ENCODE measurements at places on chromosomes 7 and 10. TPM values are rescaled to one million over a fixed set of nuclear protein-coding genes. Genes with fewer than 3 reads are reported as not detected.
A peak's percentile ranks its signal among the peaks of the same experiment; 100 is the strongest.

DNA sequence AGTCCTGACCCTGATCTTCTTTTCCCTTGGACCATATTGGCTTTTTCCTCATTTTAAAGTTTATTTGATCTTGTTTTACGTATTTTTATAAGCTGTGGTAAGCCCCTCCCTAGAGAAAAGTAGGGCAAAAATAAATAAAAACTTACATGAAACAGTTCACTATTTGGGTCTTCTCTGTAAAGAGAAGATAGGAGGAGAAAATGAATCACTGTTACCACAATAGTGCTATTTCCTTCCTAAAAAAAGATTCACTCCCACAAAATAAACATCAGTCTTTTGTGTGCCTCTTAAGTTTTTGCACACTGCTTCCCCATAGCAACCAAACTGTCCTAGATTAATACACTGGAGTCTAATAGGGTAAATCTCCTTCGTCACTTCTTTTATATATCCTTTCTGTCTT, 1.4 kb upstream of the SVIL start:
- DNase-seq: no peak
- H3K27me3 ChIP-seq: no peaks in the 10 kb centered on the region
- H3K4me1 ChIP-seq: peaks cover 23% of the 10 kb centered on the region

GRCh38 chr10:114307731-114308130, 68.7 kb downstream of the VWA2 start:
- H3K36me3 ChIP-seq: no peaks in the 10 kb centered on the region
- no peak overlapping the region for H3K27ac ChIP-seq
- peaks cover 13% of the 10 kb centered on the region for H3K4me1 ChIP-seq
- DNase-seq: no peak
- H3K4me3 ChIP-seq: no peak overlapping the region

- H3K36me3 ChIP-seq: no peaks in the 10 kb centered on the region
- H3K27me3 ChIP-seq: no peaks in the 10 kb centered on the region
- no peak for DNase-seq
- H3K27ac ChIP-seq: peak overlapping the region; percentile 89
- peaks cover 59% of the 10 kb centered on the region for H3K4me1 ChIP-seq
- H3K4me3 ChIP-seq: no peak overlapping the region
These were observed 30.6 kb downstream of the SMNDC1 start for GRCh38 chr10:110274072-110274627.

DNA sequence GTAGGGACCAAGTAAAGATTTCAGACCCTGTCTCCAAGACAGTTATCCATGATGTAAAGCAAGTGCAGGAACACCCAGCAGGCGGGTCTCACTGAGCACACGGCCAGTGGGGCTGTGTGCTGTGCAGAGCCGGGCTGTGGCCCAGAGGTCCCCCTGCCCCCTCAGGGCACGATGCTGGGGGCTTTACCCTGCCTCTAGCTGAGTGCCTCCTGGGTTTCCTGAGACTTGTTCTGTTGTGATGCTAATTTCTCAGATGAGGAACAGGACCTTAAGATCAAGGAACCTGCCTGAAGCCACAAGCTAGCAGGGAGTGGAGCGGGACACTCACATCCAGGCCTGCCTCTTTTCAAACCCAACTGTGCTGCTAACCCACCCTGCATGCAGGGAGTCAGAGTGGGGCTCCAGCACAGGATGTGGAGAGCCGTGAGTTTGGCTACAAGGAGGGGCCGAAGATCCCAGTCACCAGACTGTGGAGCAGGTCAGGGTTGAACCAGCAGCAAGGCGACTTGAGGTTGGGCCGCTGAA, 76.1 kb upstream of the LYZL2 start:
- H3K27me3 ChIP-seq: no peaks in the 10 kb centered on the region
- no peak overlapping the region for H3K27ac ChIP-seq
- H3K4me1 ChIP-seq: no peaks in the 10 kb centered on the region
- no peak for DNase-seq
- H3K4me3 ChIP-seq: no peak overlapping the region
- H3K36me3 ChIP-seq: no peaks in the 10 kb centered on the region

- no peak overlapping the region for H3K4me3 ChIP-seq
- H3K27ac ChIP-seq: peak overlapping the region; percentile 75
- no peak for DNase-seq
- H3K36me3 ChIP-seq: no peaks in the 10 kb centered on the region
These were observed 177.3 kb upstream of the ZNF32 start for GRCh38 chr10:43825984-43826383.

DNA sequence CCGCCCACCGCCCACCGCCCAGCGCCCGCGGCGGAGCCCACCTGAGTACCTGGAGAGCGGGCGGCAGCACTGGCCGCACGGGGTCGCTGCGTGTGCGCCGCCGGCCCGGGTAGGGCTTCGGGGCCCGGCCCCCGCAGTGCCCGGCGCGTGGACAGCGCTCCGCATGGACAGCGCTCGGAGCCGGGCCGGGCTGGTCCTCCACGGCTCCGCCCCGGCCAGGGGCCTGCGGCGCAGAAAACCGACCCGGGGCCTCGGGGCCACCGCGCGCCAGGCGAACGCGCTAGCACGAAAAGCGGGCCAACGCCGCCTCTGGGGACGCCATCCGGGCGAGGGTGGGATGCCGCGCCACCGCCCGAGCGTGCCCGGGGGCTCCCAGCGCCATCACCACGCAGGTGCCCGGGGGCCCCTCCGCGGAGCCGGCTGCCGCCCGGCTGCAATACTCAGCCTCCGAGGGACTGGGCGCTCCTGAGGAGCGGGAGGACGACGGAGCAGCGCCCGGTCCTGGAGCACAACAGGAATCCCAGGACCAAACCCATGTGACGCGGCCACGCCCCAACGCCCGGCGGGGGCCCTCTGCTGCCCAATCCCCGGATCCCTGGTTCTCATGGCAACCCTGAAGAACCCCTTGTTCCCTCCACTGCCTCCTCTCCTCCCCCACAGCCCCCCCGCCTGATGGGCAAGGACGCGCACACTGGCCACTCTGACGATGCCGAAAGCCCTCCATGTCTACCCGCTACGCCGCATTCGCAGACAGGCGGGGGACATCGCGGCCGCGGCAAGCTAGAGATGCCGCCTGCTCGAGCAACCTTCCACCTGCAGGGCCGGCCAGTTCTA, at the start of gene GRB10:
Gene GRB10, minus strand, starts transcription at position 522 of the 834 bp plus-strand sequence. CDS start 50,574 bp downstream, outside the sequence.
- no peaks in the 10 kb centered on the region for H3K27me3 ChIP-seq
- H3K4me1 ChIP-seq: peaks cover 51% of the 10 kb centered on the region
- H3K36me3 ChIP-seq: no peaks in the 10 kb centered on the region
- H3K27ac ChIP-seq: no peak within 1 kb of the TSS
- DNase-seq: no peak

DNA sequence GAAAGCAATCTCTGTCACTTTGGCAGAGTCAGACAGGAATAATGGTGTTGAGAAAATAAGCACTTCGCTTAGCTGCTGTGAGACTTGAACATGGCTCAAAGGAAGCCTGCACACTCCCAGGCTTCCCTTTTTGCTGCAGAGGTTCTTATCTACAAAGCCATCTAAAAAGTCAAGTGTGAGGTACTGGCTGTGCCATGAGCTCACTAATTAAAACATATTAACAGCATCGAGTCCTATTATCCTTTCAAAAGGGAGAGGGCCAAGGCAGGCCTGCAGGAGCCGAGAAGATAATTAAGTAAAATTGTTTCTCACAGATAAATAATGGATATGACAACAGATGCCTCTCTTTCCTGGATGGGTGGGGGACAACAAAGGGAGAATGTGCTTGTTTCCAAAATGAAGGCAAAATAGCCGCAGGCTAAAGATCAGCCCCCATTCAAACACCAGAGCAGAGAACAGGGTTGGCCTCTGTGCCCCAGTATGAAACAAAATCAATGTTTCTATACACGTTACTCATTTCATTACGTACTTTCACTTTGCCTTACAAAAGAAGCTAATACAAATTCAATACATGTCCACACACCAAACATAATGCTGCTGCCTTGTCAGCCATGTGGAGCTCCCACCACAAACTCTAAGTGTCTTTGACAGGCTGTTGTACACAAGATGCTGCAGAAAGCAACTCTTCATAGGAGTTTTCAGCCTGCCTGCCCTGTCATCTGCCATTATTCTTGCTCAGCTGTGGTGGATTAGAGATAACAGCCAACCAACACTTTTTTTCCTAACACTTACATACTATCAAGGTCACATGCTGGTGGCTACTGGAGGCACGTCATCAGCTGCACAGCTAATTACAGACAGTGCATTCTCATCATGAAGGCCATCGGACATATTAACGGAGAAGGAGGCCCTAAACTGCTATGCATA, 55.3 kb downstream of the ELAPOR2 start:
- no peaks in the 10 kb centered on the region for H3K27me3 ChIP-seq
- H3K4me1 ChIP-seq: peaks cover 23% of the 10 kb centered on the region
- DNase-seq: no peak
- H3K27ac ChIP-seq: no peak overlapping the region

DNA sequence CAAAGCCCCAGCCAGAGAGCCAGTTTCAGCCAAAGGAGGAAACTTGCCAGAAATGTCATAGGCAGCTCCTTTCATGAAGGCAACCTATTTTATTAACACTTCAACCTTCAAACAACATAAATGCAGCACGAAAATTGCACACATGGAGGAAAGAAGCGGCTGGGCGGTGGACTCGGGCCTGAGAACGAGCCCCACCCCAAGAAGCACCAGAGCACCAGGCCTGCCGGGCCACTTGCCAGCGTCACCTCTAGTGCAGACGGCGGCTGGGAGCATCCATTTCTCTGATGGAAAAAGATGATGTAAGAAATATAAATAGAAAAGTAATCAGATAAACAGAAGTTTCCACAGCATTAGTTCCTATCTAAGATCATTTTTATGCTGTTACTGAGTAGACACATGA, 100.0 kb downstream of the TCERG1L start:
- no peaks in the 10 kb centered on the region for H3K36me3 ChIP-seq
- H3K27me3 ChIP-seq: peaks cover 8% of the 10 kb centered on the region
- no peak overlapping the region for H3K27ac ChIP-seq
- DNase-seq: no peak
- no peaks in the 10 kb centered on the region for H3K4me1 ChIP-seq

DNA sequence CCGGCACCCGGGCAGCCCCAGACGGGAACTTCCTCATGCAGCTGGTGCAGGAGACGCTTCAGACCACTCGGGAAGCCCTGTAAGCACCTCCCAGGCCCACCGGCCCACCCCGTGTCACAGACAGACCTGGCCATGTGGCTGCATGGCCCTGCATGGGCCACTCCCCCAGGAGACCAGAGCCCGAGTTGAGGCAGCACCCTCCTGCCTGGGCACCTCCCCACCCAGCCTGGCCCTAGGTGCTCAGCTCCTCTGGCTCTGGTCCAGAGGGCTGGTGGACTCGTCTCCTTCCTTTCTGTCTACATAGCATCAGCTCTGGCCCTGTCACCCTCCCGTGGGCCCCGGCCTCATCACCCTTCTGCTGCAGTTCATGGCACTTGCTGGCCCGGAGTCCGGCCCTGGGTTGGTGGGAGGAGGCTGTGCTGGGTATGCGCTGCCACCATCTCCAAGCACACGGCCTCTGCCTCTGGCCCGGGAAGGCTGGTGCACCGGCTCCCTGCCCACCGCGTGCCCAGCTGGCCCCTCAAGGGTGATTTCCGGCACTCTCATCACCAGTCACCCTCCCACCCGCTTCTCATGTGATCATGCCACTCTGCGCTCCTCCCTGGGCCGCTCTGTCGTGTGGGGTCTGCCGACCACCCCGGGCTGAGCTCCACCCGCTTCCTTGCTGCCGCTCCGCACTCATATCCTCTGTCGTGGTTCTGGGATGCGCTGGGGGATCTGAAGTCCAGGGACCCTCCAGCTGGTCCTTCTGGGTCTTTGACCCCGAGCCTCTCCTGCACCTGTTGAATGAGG, 53.1 kb upstream of the DPYSL4 start:
- H3K27me3 ChIP-seq: no peaks in the 10 kb centered on the region
- H3K36me3 ChIP-seq: no peaks in the 10 kb centered on the region
- H3K4me3 ChIP-seq: no peak overlapping the region
- H3K27ac ChIP-seq: no peak overlapping the region
- no peaks in the 10 kb centered on the region for H3K4me1 ChIP-seq

DNA sequence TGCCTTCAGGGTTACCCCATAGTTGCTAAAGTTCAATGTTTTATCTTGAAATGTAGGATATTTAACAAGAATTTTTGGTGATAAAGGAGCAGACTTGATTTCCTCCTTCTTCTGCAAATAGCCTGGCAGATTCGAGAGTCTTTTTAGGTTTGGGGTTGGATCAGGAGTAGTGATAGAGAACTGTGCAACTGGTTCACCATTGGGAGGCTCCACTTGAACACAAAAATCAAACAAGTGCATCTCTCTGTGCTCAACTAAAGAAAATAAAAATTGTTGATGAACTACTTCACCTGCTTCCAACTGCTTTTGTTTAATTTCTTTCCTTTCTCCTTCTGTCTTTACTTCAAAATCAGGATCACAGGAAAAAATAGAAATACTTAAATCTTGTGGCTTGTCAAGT, 58.5 kb downstream of the MACC1 start:
- no peaks in the 10 kb centered on the region for H3K4me1 ChIP-seq
- no peak overlapping the region for H3K4me3 ChIP-seq
- DNase-seq: no peak
- no peak overlapping the region for H3K27ac ChIP-seq
- H3K27me3 ChIP-seq: no peaks in the 10 kb centered on the region

DNA sequence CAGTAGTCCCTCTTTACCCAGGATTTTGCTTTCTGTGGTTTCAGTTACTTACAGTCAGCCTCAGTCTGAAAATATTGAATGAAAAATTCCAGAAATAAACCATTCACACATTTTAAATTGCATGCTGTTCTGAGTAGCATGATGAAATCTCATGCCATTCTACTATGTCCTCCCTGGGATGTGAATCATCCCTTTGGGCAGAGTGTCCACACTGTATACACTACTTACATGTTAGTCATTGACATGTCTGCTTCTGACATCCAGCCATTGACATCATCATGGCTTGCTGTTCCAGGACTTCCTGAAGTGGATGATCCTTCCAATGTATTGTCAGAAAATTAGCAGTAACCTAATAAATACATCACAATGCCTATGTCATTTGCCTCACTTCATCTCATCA, 34.6 kb upstream of the MALRD1 start:
- H3K27ac ChIP-seq: no peak overlapping the region
- H3K4me1 ChIP-seq: no peaks in the 10 kb centered on the region
- DNase-seq: no peak
- H3K27me3 ChIP-seq: no peaks in the 10 kb centered on the region
- no peak overlapping the region for H3K4me3 ChIP-seq

DNA sequence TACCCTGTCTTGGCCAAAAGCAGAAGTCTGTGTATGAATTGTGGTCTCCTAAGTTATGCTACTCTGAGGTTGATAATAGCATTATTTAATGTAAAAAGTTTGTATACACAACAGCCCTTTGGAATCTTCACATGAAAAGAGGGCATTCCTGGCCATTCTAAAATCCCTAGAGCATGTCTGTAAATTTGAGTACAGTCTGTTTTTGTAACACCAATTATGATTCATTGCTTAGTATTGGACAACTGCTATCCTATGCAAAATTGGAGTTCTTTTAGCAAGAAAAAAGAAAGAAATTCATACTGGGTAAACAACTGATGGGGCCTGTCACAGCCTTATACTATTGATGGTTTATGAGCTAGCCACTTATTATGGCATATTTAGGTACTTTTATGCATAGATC, 10.2 kb downstream of the CUTC start:
- no peaks in the 10 kb centered on the region for H3K27me3 ChIP-seq
- DNase-seq: no peak
- peak overlapping the region; percentile 20 for H3K4me3 ChIP-seq
- peaks cover 86% of the 10 kb centered on the region for H3K36me3 ChIP-seq
- H3K4me1 ChIP-seq: peaks cover 80% of the 10 kb centered on the region

Gene PHTF2
- 92.9 TPM for total RNA-seq

Gene STOX1
- total RNA-seq: 0.73 TPM

Gene GPR15LG
- not detected for total RNA-seq

Gene FZD1
- total RNA-seq: 3.4 TPM

Gene ANKRD1
- total RNA-seq: 168 TPM

Gene TMEM196
- total RNA-seq: not detected

Gene GLCCI1
- total RNA-seq: 3.3 TPM

Gene SEC61G
- total RNA-seq: 292 TPM
